ENCODE measurements at places on chromosomes 3 and 15.

DNA sequence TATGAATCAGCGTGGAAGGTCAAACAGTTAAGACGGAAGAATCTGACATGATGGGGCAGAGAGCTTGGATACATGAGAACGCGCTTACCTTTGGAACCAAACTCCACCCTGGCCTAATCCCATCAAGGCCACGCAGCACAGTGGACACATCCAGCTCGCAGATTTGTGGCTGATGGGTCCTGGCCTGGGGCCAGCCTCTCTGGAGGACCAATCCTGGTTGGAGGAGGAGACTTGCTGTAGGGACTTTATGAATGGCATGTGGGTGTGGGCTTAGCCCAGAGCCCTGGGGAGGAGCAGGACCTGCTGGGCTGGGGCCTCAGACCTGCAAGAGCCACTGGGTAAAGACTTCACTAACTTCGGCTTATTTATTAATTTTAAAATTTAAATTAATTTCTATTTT lies 73.4 kb upstream of the ANKRD34C start:
- DNase-seq, result no peak
- H3K27ac ChIP-seq, result no peak overlapping the region
- no peaks in the 10 kb centered on the region for H3K4me1 ChIP-seq
- H3K27me3 ChIP-seq, result no peaks in the 10 kb centered on the region
- H3K36me3 ChIP-seq, result no peaks in the 10 kb centered on the region

DNA sequence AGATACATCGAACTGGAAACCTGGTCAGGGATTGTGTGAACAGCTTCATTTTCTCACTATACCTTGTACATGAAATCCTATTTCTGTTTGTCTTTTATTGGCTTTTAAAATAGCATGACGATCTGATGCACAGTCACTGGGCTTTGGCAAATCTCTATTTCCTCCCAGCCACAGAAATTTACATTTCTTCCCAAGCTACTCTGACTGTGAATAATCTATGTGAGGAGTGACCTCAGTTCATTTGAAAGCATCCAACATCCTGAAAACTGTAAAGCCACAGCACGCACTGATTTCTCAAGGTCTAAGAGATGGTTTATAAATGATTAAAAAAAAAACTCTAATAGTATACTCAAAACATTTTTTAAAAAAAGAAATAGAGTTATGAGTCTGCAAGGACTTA lies 450.3 kb downstream of the IL5RA start:
- no peak for DNase-seq
- no peak overlapping the region for H3K27ac ChIP-seq
- no peaks in the 10 kb centered on the region for H3K27me3 ChIP-seq
- H3K4me1 ChIP-seq, result no peaks in the 10 kb centered on the region
- no peak overlapping the region for H3K4me3 ChIP-seq
- no peaks in the 10 kb centered on the region for H3K36me3 ChIP-seq

- no peaks in the 10 kb centered on the region for H3K27me3 ChIP-seq
- no peaks in the 10 kb centered on the region for H3K36me3 ChIP-seq
- no peak overlapping the region for H3K4me3 ChIP-seq
- peak; percentile 51 for DNase-seq
- no peak overlapping the region for H3K27ac ChIP-seq
Measured at GRCh38 chr3:102529452-102529851, 94.6 kb downstream of the ZPLD1 start.

DNA sequence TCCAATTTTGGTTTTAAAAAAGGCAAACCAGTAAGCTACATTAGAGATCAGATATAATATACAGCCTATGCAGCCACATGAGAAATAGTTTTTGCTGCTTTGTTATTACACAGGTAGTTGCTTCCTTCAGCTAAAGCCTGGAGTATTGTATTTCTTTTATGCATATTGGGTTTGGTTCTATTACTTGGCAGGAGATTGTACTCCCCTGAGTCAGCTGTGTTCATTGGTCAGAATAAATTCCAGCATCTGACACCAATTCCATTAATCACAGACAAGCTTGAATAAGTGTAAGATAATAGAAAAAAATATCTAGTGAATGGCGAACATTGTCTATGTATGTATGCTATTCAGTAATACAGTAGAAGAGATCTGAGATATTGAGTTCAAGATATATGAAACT lies 26.1 kb upstream of the ZCWPW2 start:
- no peak overlapping the region for H3K27ac ChIP-seq
- DNase-seq, result no peak
- no peaks in the 10 kb centered on the region for H3K36me3 ChIP-seq
- H3K27me3 ChIP-seq, result no peaks in the 10 kb centered on the region

DNA sequence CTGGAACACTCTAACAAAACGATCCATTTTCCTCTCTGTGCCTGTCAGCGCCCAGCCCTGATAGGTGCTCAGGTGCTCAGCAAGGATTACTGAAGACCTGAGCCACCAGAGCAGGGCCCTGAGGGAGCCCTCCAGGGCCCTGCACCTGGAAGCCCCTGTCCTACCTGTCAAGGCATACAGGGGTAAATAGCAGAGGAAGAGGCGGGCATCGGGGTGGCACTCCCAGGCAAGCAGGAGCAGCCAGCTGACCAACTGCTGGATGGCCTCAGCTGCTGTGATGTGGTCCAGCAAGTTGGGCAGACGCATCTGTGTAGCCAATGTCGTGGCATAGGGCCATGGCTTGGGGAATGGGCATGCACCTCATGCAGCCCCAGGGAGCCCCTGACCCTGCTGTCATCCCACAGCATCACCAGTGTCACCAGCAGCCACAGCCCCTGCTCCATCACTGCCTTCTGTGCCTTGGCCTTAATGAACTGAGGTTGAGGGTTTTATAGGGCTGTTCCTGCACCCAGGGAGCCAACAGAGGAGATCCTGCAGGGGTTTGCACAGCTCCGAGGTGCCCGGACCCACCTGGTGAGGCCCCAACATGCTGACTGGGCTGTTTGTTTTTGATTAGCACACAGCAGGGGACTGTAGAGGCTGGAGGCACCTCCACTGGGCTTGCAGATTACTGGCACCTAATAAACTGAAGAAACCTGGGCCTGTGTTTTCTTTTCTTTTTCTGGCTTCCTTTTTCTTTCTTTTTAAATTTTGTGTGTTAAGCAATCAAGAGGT lies 7.9 kb upstream of the WDR6 start:
- H3K4me3 ChIP-seq, result no peak overlapping the region
- H3K27me3 ChIP-seq, result no peaks in the 10 kb centered on the region
- no peaks in the 10 kb centered on the region for H3K36me3 ChIP-seq
- no peaks in the 10 kb centered on the region for H3K4me1 ChIP-seq

DNA sequence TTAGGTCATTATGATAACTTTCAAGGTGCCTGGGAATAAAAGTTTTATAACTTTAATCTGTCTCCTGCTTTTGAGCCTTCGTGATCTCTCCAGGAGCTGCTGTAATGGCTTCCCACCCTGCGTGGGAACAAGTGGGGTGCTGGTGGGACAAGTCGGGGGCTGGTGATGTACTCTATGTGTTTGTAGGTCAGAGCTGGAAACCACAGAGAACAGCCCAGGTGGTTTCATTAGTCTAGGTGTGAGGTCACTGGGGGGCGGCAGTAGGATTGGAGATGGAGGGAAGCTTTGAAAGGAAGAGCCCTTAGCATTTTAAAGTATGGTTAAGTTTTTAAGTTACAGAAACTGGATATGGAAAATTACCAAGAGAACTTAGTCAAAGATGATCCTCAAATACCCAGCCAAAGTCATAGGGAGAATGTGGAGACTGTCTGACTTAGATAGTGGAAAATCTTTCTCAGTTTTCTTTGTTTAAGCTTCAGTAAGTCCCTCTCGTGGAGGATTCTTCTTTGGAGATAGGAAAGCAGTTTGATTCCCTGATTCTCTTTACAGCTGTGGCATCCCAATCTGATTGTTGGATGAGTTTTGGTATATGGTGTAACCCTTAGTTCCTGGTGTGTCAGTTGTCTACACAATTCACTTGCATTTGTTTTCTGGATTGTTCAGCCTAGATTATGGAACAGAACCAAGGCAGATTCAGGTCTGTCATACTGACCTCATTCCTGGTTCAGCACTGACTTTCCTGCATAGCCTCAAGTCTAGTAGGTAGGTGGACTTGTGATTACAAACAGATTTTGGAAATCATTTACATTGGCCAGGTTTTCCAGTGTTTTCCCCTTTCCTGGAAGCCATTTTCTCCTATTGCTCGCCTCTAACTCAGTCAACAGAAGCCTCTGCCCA lies 115.6 kb downstream of the FNDC3B start:
- H3K4me1 ChIP-seq, result peaks cover 17% of the 10 kb centered on the region
- H3K4me3 ChIP-seq, result no peak overlapping the region
- H3K27me3 ChIP-seq, result no peaks in the 10 kb centered on the region
- H3K27ac ChIP-seq, result no peak overlapping the region

DNA sequence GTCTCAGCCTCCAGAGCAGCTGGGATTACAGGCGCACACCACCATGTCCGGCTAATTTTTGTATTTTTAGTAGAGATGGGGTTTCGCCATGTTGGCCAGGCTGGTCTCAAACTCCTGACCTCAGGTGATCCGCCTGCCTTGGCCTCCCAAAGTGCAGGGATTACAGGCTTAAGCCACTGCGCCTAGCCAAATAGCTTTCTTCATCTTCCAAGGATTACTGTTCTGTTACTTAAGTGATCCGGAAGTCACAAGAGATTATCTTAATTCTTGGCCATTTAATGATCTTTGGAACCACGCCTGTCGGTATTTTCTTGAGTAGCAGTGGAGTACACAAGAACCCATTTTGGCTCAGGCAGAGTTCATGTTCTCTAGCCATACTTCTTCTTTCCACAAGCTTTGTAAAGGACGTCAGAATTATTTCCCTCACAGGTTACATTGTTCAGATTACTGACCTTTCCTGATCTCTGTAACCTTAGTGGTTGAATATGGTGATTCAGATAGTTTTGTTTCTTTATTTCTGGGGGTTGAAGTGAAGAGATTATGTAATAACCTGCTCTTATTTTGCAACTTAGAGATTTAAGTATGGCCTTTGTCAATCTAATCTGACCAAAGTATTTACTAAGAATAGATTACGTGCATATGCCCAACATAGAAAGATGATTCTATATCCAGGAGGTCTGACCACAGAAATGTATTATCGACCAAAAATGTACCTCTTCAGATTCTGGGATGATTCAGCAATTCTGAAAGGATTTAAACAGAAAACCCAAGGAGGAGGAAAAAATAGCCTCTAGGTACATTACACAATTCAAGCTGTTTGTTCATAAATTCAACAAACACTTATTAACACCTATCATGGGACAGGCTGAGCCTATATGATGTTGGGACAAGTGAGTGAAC lies 132.2 kb downstream of the GREM1 start:
- H3K36me3 ChIP-seq, result no peaks in the 10 kb centered on the region
- no peaks in the 10 kb centered on the region for H3K27me3 ChIP-seq
- no peaks in the 10 kb centered on the region for H3K4me1 ChIP-seq
- no peak overlapping the region for H3K27ac ChIP-seq
- no peak for DNase-seq

DNA sequence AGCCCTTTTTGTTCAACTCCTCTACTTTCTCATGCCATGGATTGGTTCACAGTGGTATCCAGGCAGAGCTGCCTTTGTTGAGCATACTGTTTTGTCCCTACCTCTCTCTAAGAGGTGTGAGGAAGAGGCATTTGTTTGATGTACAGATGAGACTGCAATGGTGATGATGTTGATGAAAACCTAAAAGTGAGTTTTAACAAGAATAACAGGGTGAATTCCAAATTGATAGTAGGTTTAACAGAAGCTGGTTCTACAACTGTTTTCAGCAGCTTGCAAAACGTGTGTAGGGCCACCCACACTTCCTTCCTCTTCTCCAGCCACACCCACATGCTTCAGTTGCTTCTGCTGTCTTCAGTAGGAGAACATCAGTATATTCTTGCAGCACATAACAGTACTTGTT lies 10.2 kb downstream of the SNRK start:
- DNase-seq, result no peak
- H3K4me3 ChIP-seq, result no peak overlapping the region
- no peak overlapping the region for H3K27ac ChIP-seq
- H3K36me3 ChIP-seq, result no peaks in the 10 kb centered on the region

GRCh38 chr3:179853176-179853575 lies 183.6 kb downstream of the PEX5L start:
- no peaks in the 10 kb centered on the region for H3K27me3 ChIP-seq
- H3K27ac ChIP-seq, result no peak overlapping the region
- no peaks in the 10 kb centered on the region for H3K4me1 ChIP-seq
- H3K4me3 ChIP-seq, result no peak overlapping the region

DNA sequence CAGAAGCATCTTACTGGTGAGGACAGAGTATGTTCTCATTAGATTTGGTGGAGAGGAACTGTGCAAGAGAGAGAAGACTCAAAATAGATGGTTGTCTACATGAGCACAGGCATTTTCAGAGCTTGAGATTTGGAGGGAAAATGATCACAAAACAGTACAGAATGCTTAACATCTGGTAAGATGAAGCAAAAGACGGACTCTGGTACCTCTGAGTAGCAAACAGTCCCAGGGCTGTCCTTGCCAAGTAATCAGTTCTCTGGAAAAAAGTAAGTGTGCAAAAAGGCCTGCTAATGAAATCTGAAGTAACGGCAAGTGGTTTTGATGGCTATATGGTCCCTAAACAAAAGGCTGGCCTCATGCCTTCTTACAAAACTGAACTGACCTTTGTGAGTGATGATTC lies 414.2 kb downstream of the CNTN4 start:
- no peaks in the 10 kb centered on the region for H3K4me1 ChIP-seq
- H3K4me3 ChIP-seq, result no peak overlapping the region
- H3K27me3 ChIP-seq, result no peaks in the 10 kb centered on the region
- no peak for DNase-seq
- no peak overlapping the region for H3K27ac ChIP-seq
- H3K36me3 ChIP-seq, result no peaks in the 10 kb centered on the region

- no peaks in the 10 kb centered on the region for H3K4me1 ChIP-seq
- H3K36me3 ChIP-seq, result no peaks in the 10 kb centered on the region
- no peaks in the 10 kb centered on the region for H3K27me3 ChIP-seq
- H3K4me3 ChIP-seq, result no peak overlapping the region
- no peak for DNase-seq
- H3K27ac ChIP-seq, result no peak overlapping the region
Measured at GRCh38 chr3:162769564-162769963, 1273.0 kb downstream of the OTOL1 start.

DNA sequence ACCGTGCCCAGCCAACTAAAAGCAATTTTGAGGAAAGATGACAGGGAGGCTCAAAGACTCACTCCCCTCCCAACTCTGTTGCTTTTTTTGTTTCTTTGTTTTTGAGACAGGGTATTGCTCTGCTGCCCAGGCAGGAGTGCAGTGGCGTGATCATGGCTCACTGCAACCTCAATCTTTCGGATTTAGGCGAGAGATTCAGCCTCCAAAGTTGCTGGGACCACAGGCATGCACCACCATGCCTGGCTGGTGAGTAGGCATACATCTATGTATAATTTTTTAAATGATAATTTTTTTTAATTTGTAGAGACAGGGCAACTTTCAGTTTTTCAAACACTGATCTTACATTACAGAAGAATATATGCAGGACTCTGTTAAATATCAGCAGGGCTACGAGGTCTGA lies 15.8 kb upstream of the THUMPD3 start:
- no peaks in the 10 kb centered on the region for H3K36me3 ChIP-seq
- no peak overlapping the region for H3K27ac ChIP-seq
- no peaks in the 10 kb centered on the region for H3K4me1 ChIP-seq
- H3K27me3 ChIP-seq, result no peaks in the 10 kb centered on the region
- no peak for DNase-seq
- H3K4me3 ChIP-seq, result no peak overlapping the region

- no peak for DNase-seq
- no peak overlapping the region for H3K4me3 ChIP-seq
- H3K4me1 ChIP-seq, result no peaks in the 10 kb centered on the region
Measured at GRCh38 chr3:162007722-162008121, 511.1 kb downstream of the OTOL1 start.
